ENCODE measurements at places on chromosomes 7 and 10.

GRCh38 chr10:112735041-112735695 lies 214.9 kb upstream of the TCF7L2 start:
- no peak for DNase-seq

DNA sequence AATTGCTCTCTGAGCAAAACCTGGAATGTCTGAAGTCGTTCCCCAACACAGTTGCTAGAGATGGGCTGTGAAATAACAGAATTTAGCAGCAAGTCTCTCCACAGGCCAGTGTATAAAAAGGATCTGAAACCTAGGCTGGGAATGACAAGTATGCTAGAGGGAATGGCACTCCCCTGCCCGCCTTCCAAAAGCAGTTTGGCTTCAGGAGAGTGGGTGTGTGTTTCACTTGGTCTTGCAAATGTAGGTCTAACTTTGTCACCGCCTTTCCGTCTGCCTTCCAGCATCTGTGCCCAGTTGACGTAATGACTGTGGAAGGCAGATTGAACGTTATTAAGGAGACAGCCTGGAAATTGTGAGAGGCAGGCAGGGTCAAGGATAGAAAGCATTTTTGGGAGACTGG lies 18.0 kb upstream of the MTURN start:
- DNase-seq = peak; percentile 41

- no peak for DNase-seq
Measured at GRCh38 chr7:47937711-47938573, 10.3 kb downstream of the PKD1L1 start.

- DNase-seq = no peak
Measured at GRCh38 chr7:42981601-42982000, 49.4 kb downstream of the MRPL32 start.

GRCh38 chr7:120994512-120995410 lies 6.2 kb downstream of the CPED1 start:
- DNase-seq = no peak

GRCh38 chr7:132472463-132473120 lies 103.7 kb downstream of the PLXNA4 start:
- peak; percentile 81 for DNase-seq

DNA sequence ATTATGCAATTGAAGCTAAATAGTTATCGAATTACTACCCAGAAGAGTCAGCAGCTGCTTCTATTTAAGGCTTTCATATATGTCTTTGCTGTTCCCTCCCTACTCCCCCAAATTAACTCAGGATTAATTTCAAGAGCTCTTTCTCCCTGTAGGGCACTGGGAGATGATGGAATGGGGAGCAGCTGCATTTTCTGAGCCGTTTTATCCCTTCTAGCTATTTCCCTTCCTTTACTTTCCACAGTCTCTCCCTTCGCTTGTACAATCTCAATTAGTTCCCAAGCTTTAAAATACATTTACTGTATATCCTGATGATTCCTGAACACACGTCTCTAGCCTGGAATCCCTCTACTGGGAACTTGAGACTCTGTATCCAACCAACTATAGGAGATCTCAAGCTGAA lies 19.8 kb upstream of the TSPAN12 start:
- no peak for DNase-seq

DNA sequence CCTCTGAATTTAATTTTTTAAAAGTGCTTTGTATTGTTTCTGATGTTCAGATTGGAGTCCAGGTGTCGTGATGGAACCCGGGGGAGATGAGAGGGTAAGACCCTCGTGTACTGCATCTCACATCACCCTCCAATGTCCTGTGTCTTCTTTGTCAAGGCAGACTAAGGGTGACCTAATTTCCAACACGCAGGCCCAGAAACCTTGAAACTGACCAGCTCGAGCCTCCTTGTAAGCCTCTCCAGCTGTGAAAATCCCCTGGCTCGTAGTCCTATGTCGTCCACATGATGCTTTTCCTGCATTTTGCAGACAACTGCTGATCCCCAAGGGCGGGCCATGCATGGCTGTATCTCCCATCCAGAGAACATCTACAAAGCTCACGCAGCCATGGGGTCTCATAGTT lies 220.2 kb downstream of the ARHGAP12 start:
- peak; percentile 25 for DNase-seq

DNA sequence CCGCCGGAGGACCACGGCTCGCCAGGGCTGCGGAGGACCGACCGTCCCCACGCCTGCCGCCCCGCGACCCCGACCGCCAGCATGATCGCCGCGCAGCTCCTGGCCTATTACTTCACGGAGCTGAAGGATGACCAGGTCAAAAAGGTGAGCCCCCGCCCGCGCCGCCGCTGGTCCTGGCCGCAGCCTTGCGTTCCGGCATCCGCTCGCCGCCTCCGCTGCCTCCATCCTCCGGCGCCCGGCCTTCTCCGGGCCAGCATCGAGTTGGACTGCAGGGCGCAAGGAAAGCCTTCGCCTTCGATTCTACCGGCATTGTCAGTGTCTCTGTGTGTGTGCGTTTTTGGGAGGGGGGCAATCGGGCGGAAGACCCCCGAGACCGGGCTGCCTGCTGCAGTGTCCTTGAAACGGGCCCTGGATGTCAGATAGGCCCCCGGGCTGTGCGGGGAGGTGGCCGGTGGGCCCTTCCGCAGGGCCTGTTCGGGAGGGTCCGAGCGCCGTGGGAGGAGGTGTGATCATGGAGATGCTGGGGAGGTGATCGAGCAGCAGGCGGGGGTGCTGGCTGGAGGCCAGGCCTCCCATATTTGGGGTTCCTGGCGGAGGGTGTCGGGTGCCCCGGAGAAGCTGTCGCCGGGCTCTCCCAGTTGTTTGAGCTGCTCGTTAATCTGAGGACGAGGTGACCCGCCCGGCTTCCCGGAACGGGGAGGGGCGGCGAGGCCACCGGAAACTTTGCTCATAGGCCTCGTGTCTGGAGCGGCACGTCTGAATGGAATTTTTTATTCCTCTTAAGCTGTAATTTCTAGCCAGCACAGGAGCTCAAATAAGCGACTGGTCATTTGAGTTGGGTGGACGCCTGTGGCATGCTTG lies 40.8 kb downstream of the HK1 start:
- DNase-seq = peak; percentile 42

DNA sequence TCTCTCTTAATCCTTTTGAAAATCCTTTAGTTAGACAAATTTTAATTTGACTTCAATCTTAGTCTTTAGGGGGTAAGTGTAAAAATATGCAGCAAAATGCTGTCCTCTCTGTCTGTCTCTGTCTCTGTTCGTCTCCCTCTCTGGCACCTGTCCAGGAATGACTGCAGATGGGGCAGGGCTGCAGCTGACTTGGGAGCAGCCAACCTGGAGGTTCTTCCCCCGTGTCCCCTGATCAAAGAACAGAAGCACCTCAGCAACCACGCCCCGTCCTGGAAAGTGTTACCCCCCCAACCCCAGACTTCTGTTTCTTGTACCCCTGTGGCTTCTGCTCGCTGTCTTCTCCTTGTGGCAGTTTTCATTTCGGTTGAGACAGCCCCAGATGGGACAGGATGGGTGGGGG lies 141.6 kb upstream of the NPS start:
- no peak for DNase-seq

- no peak for DNase-seq
Measured at GRCh38 chr7:44150466-44150832, 9.3 kb upstream of the MYL7 start.

GRCh38 chr10:96292971-96293920 lies 11.0 kb upstream of the DNTT start:
- no peak for DNase-seq

- no peak for DNase-seq
Measured at GRCh38 chr7:157113607-157114006, 25.1 kb upstream of the UBE3C start.

DNA sequence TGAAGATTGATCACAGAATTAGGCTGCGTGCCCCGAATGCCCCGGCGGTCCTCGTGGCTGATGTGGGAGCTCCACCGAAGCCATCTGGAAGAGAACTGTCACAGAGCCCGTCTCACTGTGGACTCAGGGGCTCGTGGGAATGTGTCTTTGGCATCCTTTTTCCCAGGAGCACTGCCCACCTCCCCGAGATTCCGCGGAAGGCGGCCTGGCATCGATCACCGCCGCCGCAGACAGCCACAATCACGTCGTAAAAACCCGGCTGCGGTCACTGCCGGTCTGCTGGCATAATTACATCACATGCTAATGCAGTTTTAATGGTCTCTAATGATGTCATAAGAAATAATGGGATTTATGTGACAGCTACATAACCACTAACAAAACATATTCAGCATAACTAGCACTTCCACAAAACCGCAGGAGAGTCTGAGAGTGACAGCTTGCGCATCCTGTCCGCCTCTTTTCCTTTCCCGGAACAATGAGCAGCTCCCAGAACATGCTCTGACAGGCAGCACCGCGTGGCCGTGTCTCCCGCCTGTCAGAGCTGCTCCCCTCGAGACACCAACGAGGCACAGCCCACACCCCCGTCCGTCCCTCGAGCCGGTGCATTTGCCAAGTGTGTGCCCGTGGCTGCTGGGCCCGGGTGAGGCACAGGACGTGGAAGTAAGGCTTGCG lies 490.0 kb downstream of the PTPRN2 start:
- no peak for DNase-seq

- DNase-seq = no peak
Measured at GRCh38 chr7:151095828-151096475, 9.7 kb downstream of the AGAP3 start.

DNA sequence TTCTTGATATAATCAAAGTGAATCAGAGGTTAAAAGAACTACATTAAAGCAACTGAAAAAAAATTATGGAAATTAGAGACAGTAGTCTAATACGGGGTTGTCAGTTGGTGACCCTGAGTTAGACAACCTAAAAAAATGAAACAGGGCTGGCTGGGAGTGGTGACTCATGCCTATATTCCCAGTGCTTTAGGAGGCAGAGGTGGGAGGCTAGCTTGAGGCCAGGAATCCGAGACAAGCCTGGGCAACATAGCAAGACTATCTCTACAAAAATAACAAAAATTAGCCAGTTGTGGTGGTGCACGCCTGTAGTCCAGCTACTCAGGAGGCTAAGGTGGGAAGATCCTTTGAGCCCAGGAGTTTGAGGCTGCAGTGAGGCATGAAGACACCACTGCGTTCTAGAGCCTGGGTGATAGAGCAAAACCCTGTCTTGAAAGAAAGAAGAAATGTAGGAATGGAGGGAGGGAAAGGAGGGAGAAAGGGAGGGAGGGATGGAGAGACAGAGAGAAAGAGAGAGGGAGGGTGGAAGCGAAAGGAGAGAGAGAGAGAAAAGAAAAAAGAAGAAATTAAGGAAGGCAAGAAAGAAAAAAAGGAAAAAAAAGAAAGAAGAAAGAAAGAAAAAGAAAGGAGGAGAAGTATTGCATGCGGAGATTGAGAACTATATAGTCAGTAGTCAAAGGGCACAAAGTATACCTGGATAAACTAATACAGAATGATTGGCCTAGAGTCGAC lies 166.1 kb downstream of the TPST1 start:
- no peak for DNase-seq

DNA sequence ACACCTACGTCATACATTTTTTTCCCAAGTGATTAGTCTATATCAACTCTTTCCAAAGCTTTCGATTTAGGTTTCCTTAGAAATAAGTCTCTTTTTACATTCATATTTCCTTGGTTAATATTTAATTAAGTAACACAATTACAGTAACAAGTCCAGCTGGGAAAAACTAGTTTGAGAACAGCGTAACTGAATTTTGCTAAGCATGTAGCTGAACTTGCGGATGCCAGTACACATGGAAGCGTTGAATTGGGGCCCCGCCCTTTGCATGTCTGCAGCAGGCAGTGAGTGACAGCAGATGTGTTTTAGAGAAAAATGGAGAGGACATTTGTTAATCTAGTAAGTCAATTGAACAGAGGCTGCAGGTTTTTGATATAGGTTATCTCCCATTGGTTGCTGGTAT lies 72.5 kb downstream of the TAF3 start:
- DNase-seq = no peak

DNA sequence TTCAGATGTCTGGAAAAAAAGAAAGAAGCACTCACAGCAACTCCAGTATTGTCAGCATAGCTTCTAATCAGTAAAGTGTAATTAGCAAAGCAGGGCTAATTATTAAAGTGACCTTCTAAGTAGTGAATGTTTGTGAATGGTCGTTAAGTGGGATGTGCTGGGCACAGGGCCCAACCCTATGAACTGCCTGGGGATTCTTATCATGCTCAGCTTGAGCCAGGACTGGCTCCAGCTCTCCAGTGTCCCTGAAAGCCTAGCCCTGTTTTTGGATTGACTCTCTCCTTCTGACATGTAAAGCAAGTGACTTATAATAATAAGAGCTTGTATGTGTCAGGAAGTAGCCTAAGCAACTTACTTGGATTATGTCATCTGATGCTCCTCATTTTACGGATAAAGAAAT lies 9.5 kb upstream of the TBX20 start:
- DNase-seq = no peak

- no peak for DNase-seq
Measured at GRCh38 chr10:132705943-132706342, 80.0 kb downstream of the NKX6-2 start.

- DNase-seq = no peak
Measured at GRCh38 chr7:44700322-44700721, 48.3 kb upstream of the ZMIZ2 start.

GRCh38 chr7:135100856-135101255 lies 47.0 kb upstream of the TMEM140 start:
- DNase-seq = no peak

DNA sequence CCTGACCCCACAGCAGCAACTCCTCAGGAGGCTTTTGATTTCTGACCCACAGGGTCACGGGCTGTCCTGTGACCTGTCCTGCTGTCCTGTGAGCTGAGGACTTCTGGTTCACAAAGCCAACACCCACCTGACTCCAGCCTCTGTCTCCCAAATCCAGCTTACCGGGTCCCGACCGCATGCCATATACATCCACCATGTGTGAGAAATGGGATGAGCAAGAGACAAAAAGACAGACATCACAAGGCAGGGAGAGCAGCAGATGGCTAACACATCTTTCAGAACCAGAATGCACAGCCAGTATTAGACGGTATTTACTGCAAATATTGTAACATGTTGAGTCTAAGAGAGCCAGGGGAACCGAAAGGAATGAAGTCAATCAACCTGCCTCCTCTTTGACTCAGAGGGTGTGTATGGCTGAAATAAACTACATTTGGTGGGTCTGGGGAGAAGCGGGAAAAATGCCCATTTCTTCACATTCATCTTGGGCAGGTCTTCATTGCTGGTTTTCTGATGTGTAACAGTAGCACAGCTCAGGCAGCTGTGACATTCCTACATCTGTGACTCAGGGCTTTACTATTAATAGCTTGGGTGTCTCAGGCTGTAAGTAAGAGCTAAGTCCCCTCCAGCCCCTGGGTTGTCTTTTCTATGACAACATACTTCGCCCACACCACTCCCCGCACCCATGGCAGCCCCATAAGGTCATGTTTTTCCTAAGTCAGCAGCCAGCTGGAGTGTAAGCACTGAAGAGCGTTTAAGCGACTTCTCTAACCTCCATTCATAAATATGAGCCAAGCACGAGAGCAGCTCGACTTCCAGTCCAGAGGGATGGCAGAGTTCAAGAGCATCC lies 25.0 kb downstream of the ABLIM1 start:
- peak; percentile 22 for DNase-seq

DNA sequence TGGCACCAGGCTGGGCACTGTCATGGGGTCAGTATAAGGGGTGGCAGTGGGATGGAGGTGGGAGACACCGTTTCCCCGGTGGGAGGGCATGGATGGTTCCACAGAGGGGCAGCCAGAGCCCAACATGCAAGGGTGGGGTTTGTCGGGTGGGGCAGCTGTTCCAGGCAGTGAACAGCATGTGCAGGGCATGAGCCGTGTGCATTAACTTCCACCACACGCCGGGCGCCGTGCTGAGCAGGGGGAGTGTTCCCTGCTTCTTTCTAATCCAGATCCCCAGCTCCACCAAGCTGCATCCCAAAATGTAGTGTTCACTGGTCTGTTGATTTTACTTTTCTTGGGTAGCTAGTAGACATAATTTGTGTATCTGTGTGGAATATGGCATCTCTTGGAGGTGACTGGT lies 29.3 kb downstream of the ADRA2A start:
- DNase-seq = no peak

GRCh38 chr7:111642373-111642772 lies 80.1 kb upstream of the IMMP2L start:
- DNase-seq = no peak
